Stimulated activated CD8-positive, alpha-beta memory T cell treated with anti-CD3 and anti-CD28 coated beads, Interleukin-12 subunit alpha, Interleukin-12 subunit beta, amount 100 ng/mL, for 4 hours (primary cell): ENCODE measurements at places on chromosomes 12 and 14.

- DNase-seq = no peak
Observed at GRCh38 chr12:72716221-72716620, 444.1 kb downstream of the TRHDE start.

DNA sequence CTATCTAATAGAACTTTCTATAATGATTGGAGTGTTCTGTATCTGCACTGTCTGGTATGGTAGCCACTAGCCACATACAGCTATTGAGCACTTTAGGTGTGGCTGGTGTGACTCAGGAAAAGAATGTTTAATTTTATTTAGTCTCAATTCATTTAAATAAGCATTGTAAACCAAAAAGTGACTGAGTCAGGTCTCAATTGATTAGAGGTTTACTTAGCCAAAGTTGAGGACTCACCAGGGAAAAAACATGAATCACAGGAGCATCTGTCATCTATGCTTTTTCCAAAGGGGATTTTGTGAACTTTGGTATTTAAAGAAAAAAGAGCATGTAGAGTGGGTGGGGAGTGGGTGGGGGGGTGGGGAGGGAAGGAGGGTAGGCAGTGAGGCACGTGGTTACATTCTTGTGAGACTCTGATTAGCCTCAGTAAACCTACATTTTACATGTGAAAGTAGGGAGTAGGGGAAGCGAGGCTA is 473.1 kb downstream of the ATP23 start:
- DNase-seq = no peak

DNA sequence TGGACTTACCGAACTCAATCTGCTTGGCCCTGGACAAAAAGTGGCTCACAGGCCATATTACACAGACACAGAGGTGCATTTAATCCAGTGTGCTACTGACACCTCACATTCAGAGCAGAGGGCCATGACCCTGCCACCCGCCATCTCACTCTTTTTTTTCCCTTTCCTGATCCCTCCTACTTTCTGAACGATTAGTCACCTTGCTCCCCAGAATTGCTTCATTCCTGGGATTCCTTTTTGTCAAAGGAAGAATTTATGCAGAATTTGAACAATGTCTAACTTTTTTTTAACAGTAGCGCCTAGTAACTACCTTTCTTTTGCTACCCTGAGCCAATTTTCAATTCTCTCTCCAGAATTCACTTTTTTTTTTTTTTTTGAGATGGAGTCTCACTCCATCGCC is 4.6 kb downstream of the PKP2 start:
- DNase-seq = no peak

DNA sequence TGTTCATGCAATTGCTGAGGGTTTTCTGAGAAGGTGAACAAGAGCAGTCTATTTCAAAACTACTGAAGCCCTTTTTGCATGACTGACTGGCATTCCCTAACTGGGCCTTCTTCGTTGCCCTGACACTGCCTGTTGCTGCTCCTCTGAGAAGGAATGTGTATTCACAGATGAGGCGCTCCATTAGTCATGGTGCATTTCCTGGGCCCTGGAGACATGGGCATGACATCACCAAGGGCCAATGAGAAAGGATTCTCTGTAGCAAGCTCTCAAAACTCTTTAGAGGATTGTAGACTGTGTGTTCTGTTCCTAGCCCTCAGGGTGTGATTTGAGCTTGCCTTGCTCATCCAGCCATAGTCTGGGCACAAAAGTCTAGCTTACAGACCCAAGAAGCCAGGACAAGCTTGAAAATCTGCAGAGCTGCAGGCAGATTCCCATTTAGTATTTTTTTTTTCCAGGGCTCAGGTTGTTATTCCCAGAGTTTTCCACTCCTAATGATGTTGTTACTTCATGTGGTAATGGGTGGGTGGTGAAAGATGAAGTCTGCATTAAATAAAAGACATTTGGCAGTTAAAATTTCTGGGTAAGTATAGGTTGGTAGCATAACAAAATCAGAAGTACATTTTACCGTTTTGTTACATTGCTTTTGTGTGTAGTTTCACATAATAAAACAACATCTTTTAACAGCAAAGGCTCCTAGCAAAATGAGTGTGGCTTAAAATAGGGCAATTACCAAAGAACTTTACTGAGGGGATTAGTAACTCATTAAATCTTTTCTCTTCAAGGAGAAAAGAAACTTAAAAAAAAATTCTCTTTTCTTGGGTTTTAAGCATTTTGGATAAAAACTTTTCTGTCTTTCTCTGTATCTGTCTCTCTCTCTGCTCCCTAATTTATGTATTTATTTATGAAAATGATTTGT is 318.4 kb downstream of the RAD51B start:
- no peak for DNase-seq

DNA sequence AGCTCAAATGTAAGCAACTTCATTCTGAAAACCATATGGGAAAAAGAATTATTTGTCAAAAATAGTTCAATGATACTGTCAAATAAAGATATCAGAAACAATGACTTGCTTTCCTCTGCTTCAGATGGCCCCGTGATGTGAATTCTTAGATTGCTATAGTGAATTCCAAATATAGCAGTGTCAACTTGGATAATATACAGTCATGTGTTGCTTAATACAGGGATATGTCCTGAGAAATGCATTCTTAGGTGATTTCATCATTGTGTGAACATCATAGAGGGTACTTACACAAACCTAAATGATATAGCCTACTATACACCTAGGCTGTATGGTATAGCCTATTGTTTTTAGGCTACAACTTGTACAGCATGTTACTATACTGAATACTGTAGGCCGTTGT is 108.7 kb upstream of the MIS18BP1 start:
- no peak for DNase-seq

DNA sequence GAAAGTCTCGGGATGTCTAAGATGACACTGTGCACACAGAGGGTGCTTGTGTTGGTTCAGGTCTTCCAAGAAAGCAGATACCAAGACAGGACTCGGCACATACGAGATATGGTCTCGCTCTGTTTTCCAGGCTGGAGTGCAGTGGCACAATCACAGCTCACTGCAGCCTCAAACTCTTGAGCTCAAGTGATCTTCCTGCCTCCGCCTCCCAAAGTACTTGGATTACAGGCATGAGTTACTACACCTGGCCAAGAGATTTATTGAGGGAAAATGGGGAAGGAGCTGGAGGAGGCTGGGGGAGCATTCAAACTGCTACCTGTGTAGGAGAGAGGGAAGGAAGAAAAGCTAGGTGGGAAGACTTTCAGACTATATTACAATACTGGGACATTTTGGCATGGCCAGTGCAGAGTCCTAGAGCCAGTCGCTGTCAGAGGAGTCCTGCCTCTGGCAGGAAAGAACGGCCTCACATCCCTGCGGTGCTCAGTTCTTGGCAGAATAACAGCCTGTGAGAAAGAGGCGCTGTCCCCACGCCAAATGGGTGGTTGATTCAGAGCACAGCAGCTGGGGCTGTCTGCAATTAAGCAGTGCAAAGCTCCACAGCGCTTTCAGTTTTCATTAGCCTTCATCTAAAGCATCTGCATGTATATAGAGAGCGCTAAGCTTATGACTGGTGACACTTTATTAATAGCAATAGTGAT is 18.3 kb downstream of the SLC17A8 start:
- DNase-seq = no peak

- no peak for DNase-seq
Observed at GRCh38 chr14:54785136-54785777, 117.4 kb downstream of the GCH1 start.

- DNase-seq = no peak
Observed at GRCh38 chr12:123512838-123513665, 20.5 kb downstream of the RILPL1 start.

GRCh38 chr12:34021071-34021470 is 1.2 kb upstream of the ALG10 start:
- no peak for DNase-seq

- DNase-seq = no peak
Observed at GRCh38 chr14:94059998-94060397, 21.0 kb downstream of the DDX24 start.

- DNase-seq = no peak
Observed at GRCh38 chr14:78007160-78007559, 163.0 kb upstream of the NRXN3 start.

DNA sequence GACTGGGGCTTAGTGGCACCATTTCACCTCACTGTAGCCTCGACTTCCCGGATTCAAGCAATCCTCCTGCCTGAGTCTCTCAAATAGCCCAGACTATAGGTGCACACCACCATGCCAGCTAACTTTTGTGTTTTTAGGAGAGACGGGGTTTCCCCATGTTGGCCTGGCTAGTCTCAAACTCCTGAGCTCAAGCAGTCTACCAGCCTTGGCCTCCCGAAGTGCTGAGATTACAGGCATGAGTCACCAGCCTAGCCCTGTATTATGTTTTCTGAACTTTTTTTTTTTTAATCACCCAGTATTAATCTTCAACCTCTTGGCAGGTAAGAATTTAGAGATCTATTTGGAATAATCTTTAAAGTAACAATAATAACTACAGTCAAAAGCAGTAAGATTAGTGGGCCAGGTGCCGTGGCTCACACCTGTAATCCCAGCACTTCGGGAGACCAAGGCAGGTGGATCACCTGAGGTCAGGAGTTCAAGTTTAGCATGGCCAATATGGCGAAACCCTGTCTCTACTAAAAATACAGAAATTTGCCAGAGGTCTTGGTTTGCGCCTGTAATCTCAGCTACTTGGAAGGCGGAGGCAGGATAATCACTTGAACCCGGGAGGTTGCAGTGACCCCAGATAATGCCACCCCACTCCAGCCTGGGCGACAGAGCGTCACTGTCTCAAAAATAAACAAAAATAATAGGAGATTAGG is 8.6 kb downstream of the NANOG start:
- DNase-seq = no peak

DNA sequence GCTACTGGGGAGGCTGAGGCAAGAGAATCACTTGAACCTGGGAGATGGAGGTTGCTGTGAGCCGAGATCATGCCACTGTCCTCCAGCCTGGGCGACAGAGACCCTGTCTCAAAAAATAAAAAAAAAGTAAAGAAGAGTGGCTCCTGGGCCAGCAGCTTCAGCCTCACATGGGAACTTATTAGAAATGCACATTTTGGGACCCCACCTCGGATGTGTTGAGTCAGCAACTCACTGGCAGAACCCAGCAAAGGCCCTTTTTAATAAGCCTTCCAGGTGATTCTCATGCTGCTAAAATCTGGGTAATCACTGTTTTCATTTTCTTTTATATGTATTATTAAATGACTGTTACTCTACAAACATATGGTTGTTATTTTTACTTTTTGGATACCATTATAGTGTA is 41.6 kb downstream of the TBK1 start:
- DNase-seq = no peak

- DNase-seq = no peak
Observed at GRCh38 chr14:43200519-43200918, 1306.6 kb downstream of the FSCB start.

GRCh38 chr14:50795142-50795541 is 35.8 kb downstream of the NIN start:
- no peak for DNase-seq

- no peak for DNase-seq
Observed at GRCh38 chr14:45838597-45838996, 585.6 kb upstream of the MIS18BP1 start.

- DNase-seq = no peak
Observed at GRCh38 chr14:58824106-58824505, 186.3 kb downstream of the DACT1 start.

DNA sequence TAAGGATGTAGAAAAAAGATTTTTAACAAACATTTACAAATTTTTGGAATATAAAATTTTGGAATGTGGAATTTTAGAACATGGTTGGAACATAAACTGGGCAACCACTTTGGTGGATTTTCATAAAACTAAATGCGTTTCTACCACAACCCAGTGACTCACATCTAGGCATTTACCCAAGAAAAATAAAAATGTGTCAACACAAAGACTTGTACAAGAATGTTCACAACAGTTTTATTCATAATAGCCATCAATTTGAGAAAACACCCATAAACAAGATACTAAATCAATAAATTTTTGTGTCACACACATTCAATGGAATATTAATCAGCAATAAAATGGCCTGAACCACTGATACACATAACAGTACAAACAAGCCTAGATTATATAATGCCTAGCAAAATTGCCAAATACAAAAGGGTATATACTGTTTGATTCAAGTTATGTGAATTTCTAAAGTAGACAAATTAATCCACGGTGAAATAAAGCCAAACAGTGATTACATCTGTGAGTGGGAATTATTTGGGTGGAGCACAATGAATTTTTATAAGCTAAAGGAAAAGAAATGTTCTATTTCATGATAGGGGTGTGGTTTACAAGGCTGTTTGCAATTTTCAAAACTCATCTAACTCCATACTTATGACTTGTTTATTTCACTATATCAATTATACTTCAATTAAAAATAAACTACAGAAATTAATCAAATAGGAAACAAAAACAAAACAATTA is 415.2 kb upstream of the OR4E1 start:
- DNase-seq = no peak

DNA sequence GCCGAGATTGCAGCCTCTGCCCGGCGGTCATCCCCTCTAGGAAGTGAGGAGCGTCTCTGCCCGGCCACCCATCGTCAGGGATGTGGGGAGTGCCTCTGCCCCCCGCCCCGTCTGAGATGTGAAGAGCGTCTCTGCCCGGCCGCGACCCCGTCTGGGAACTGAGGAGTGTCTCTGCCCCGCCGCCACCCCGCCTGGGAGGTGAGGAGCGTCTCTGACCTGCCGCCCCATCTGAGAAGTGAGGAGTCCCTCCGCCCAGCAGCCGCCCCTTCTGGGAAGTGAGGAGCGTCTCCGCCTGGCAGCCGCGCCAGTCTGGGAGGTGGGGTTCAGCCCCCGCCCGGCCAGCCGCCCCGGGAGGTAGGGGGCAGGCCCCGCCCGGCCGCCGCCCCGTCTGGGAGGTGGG is 544.0 kb downstream of the CCER1 start:
- DNase-seq = no peak

- DNase-seq = peak; percentile 28
Observed at GRCh38 chr12:121668750-121669520, 519 bp downstream of the MORN3 start.

GRCh38 chr14:22884076-22884737 is 1.2 kb downstream of the REM2 start:
- DNase-seq = no peak

DNA sequence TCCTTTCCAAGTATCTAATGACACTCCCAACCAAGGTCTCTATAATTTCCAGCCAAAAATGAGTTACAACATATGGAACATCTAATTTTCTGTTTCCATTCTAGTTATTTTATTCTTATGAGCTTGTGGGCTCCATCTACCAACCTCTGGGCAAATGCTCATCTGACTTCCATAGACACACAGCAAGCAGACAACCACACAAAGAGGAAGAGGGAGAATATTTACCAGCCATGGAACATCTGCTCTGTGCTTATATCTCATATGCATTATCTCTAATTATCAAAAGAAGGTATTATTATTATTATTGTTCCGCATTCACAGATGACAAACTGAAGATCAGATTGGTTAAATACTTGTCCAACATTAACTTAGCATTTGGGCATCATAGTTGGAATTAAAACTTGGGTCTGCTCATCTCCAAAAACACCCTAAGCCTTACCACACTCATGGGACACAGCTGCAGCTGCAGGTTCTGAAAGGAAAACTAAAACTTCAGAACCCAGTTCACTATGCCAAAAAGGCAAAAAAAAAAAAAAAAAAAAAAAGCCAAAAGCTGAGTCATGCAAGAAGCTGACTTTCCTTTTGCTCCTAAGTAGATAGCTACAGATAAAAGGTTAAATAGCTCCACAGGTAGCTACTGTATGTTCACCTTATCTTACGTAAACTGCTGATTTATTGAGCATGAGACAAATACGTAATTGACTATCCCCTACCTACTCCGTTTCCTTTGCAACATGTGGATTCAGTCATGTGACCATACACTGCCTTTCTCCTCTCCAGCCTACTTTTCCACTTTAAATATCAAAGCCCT is 23.6 kb upstream of the TCL1B start:
- DNase-seq = no peak

- DNase-seq = no peak
Observed at GRCh38 chr14:69660344-69661193, 49.2 kb downstream of the SUSD6 start.

GRCh38 chr12:20213723-20214625 is 154.4 kb upstream of the PDE3A start:
- DNase-seq = no peak
